ENCODE measurements at places on chromosomes 7 and 10. TPM values are rescaled to one million over a fixed set of nuclear protein-coding genes. Genes with fewer than 3 reads are reported as not detected.

Gene GBX1
- total RNA-seq, result not detected

DNA sequence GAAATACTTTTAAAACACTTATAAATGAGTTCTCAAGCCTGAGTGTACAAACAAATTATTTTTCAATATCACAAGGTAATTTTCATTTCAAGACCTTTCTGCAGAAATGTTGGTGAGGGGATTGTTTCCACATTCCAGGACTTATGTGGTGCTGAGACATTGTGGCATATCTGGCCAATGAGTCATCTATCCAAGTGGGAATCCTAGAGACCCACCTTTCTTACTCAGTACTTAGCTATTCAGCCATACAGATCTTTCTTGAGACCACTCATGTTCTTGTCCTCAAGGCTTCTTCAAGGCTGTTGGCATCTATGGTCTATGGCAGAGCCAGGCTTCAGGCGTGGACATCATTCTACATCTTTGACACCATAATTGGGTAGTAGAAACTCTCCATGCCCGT, 225.4 kb downstream of the DKK1 start:
- DNase-seq, result no peak

DNA sequence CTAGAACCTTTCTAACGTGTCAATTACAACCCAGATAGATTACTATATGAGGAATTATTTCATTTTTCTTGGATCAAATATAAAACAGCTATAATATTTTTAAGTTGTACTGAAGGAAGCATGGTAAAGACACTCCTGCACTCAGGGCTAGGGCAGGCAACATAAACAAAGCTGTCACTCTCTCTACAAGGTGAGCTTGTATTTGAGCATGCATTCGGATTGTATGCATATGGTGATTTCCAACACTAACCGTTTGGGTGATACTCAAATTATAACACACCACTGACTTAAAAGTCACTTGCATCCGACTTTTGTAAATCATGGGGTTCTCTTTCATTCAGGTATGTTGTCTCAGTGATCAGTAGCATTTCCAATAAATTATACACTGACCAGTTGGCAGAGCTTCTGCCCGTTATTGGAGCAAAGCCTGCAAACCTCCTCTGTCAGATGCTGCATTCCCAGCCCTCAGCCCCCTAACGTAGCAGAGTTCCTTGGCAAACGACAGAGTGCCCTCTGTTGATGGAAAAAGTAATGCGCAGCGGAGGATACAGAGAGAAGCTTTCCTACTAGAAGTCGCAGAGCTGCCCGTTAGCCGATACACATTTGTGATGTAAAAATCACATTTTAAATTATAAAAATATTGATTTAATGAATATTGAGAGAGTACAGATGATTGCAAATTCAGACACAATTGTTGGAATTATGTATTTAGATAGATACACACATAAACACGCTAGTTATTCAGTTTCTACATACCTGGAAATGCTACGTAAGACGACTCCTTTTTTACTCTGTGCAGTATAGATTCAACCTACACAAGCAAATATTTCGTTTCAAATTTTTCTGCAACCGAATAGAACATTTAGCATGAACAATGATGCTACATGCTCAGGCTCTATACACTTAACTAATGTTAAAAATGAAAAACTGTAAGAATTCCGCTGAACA, 173.9 kb upstream of the SP4 start:
- DNase-seq, result peak; percentile 80

- DNase-seq, result no peak
These were observed 141.6 kb downstream of the ALOX5 start for GRCh38 chr10:45515630-45516029.

DNA sequence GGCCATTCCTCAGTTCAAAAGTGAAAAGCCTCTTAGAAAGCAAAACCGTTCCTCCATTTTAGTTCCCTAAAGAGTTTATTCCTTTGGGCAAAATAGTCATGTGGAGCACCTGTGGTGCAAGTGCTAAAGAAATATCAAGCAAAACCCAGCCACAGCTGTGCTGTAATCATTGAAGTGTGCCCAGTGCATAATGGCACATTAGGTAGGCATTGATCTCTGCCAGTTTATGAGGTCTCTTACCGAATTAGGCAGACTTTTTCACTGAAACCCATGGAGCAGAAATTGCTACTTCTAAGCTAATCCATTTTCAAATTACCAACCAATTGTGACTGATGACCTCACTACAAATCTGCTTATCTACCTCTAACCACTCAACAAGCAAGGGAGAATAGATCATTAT, 97.2 kb upstream of the SEMA3A start:
- DNase-seq, result no peak

Data from glutamatergic neuron (in vitro differentiated cells).